Epithelial cell of prostate (primary cell): ENCODE measurements at places on chromosomes 5 and 9.

GRCh38 chr5:173293817-173294672 is 34.2 kb downstream of the STC2 start:
- DNase-seq = no peak

- no peak for DNase-seq
Observed at GRCh38 chr9:20495098-20495497, 127.2 kb downstream of the MLLT3 start.

DNA sequence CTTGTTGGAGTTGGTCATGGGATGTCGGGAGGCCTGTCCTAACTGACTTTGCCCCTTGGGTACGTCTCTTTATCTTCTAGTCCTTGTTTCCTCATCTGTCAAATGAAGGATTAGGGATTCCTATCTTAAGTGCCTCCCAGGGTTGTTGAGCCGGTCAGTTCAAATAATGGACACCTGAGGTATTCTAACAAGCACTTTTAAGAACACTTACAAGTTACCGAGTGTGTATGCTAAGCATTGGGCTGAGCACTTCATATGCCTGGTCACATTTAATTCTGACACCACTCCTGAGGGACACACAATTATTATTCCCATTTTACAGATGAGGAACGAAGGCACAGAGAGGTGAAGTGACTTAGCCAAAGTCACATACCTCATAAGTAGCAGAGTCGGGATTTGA is 37.1 kb downstream of the CAMK2A start:
- no peak for DNase-seq

DNA sequence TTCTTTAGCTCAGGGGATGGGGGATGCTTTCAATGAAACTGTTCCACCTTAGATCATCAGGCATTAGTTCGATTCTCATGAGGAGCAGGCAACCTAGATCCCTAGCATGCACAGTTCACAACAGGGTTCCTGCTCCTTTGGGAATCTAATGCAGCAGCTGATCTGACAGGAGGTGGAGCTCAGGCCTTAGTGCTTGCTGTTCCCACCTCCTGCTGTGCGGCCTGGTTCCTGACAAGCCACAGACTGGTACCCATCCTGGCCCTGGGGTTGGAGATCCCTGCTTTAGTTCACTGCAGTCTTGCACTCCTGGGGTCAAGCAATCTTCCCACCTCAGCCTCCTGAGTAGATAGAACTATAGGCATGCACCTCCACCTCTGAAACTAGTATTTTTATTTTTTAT is 1369.8 kb upstream of the NUDT12 start:
- no peak for DNase-seq

- no peak for DNase-seq
Observed at GRCh38 chr5:37915097-37915736, 75.4 kb upstream of the GDNF start.

GRCh38 chr5:110477911-110478310 is 248.6 kb downstream of the TMEM232 start:
- no peak for DNase-seq

DNA sequence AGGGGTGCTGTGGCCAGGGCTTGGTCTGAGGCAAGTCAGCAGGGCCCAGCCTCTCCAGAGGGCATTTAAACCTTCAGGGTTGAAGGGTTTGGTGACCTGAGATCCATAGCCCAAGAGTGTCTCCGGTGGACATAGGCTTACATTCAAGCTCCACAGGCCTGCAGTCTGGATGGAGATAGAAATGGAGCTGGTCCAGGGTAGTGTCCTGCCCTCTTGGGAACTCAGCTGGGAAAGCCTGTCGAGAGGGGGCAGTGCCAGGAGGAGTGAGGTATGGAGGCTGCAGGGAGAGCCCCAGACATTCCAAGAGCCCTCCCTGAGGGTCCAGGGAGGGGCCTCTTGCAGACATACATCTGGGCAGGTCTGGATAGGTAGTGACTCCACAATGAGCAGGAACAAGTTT is 177.0 kb upstream of the MVB12B start:
- DNase-seq = no peak

DNA sequence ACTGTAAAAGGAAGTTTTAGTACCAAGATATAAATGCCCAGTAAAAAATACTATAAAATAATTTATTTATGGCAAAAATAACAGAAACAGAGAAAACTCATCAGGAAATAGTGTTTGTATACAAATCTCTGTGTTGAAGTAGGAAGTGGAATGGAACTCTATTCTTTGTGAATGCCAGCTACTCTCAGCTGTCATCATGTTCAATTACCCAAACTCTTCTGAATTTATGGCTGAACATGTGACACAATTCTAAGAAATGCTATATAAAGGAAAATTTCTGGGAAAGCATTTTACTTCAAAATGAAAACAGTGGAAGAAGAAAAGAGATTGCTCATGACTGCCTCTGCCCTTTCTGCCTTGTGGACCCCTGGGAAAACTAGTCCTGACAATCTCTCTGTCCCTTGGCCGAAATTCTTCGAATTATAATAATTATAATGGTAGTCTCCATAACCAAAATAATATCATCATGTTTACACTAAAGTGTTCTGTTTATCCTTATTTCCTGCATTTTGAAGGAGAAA is 522.3 kb upstream of the ST8SIA4 start:
- no peak for DNase-seq

- DNase-seq = no peak
Observed at GRCh38 chr9:35001285-35001677, 11.7 kb downstream of the DNAJB5 start.

DNA sequence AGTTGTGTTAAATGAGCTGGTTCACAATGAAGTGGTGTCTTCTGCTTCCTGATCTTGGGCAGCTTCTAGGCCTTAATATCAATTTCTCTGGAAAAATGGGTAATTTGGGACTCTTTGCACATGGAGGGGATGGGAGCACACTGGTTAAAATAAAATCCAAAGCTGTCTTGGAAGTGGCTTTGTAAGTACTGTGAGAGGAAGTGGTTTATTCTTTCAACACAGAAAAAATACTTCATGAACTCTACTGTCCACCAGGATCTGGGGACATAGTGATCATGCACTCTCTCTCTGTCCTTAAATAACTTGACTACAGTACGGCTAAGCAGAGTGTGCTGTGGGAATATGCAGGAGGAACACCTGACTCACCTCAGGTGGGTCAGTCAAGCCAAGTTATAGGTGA is 2.4 kb downstream of the PCYOX1L start:
- DNase-seq = no peak
